ENCODE measurements at places on chromosomes 11 and 22.

GRCh38 chr11:105448703-105449079, 161.2 kb upstream of the GRIA4 start:
- DNase-seq: no peak

DNA sequence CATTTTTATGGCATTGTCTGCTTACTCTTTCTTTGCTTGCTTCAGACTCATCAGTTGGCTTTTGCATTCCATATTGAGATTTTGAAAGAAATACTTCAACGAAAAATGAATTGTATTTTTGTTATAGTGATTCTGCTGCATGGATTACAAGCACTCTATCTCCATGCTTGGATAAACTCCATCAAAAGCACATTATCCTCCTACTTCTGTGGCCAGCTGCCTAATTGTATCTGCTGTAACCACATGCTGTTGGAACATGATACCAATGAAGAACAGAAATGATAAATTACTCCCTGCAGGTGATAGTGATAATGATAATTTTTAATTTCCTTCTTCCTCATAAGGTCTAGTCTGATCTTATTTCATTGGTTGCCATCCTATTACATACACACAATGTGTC, 100.8 kb downstream of the PRMT3 start:
- DNase-seq: no peak

- no peak for DNase-seq
Measured at GRCh38 chr11:134882141-134882540, 470.1 kb upstream of the B3GAT1 start.

DNA sequence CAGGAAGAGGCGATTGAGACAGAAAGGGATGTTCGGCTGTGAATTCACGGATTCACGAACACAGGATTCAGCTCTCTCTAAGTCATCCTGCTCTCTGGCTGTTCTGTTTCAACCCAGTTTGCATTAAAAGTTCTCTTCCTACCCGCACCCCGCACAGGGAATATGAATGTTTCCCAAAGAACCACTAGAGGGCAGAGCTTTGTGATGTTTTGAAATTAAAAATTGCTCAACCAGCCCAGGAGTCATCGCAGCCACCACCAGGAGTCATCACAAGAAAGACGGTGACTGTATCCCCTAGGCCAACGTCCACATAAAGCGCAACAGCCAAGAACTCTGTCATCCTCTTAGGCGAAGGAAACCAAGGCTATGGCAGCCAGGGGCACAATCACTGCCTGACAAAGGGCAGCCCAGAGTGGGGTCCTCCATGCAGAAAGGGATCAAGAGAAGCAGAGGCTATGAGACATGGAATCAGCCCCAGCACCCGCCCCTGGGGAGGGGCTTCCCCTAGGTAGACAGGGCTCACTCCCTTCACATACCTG, 122.4 kb downstream of the WT1 start:
- no peak for DNase-seq

- no peak for DNase-seq
Measured at GRCh38 chr11:72561856-72562255, 112.4 kb downstream of the PDE2A start.

DNA sequence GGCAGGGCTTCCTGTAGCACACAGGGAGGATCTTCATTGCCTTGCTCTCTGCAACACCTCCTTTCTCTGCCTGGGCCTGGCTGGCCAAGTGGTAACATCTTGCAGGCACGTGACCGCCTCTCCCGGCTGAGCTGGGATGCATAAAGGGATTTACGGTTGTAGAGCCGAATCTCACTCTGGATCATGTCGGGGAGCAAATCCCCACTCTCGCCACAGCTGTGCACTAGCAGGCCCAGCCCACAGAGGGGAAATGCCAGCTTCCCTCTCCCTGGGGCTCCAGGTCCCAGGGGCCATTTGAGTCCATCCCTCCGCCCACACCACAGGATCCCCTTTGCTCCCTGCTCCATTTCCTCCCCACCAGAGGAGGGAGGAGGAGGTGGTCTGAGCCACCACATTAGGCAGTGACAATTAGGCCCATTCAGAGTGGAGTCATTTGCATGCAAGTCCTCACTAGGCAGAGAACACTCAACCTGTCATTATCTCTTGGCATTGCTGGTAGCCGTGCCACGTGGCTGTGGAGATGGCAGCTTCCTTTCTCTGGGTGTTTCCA, 196.7 kb downstream of the DSCAML1 start:
- no peak for DNase-seq

- DNase-seq: no peak
Measured at GRCh38 chr22:49321477-49322055, 506.1 kb downstream of the BRD1 start.

DNA sequence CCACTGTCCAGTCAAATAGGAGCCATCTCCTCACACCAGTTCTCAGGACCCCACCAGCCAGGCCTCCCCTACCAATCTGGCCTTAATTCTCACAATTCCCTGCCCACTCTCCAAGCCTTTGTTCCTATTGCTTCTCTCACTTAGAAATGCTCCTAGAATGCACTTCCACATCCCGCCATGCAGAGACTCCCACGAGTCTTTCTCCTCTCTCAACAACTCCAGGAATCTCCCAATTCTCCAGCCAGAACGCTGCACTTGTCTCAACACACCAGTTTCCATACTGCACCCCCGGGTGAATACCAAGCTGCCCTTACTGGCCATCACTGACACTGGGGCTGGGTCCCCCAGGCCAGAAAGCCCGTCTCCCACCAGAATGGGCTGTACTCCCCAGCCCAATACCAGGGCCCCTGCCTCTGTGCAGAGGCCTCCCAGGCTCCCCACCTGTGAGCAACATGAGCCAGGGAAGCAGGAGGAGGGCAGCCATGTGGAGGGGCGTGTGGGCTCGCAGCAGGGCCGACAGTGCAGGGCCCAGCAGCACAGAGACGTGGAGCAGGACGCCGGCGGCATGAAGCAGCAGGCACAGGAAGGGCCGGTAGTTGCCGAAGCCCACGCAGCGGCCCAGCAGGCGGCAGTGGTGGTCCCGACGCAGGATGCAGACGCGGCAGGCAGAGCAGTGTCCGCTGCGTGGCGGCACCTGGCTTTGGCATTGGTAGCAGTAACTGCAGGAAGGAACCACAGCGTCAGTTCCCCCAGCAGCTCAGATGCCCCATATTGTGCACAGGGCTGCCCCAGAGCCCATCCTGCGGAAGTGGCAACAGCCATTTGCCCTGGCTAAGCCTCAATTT, 2.4 kb downstream of the ZDHHC24 start:
- peak; percentile 48 for DNase-seq

- DNase-seq: no peak
Measured at GRCh38 chr11:18000760-18001159, 12.1 kb downstream of the SERGEF start.

DNA sequence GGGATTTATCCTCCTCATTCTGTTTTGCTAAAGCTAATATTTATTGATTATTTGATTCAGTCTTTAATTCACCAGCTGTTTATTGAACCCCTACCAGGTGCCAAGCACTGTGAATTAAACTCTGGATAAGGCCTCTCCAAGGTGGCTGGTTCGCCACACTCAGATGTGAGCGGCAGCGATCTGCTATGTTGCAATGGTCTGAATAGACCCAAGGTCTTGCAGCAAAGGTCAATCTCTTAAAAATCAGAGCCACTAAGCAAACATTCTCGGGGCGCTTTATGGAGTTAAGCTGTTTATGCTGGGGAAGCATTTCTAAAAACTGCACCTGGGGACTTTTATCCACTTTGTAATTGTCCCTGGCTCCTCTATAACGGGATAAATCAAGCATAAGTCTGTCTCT, 10.5 kb upstream of the TSPAN18 start:
- no peak for DNase-seq

DNA sequence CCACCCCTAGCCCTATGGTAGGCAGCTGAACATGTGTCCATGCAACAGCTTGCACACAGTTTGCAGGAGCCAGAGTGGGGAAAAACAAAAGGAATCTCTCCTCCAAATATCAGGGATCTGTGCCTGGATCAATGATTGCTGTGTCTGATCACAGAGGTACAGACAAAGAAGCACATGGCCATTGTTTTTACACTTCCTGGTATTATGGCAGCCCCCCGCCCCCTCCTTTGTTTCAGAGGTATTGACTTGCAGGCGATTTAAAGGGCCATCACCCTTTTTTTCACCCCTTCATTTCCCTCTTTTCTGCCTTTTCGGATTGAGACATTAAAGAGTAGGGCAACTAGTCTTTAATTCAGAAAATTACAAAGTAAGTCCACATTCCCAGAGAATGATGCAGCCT, 453.0 kb upstream of the LUZP2 start:
- no peak for DNase-seq

GRCh38 chr22:23289851-23290724, 109.8 kb downstream of the BCR start:
- DNase-seq: peak; percentile 71

GRCh38 chr22:45861259-45861658, 115.7 kb downstream of the WNT7B start:
- DNase-seq: no peak

GRCh38 chr11:24624432-24624831, 127.6 kb downstream of the LUZP2 start:
- DNase-seq: no peak

DNA sequence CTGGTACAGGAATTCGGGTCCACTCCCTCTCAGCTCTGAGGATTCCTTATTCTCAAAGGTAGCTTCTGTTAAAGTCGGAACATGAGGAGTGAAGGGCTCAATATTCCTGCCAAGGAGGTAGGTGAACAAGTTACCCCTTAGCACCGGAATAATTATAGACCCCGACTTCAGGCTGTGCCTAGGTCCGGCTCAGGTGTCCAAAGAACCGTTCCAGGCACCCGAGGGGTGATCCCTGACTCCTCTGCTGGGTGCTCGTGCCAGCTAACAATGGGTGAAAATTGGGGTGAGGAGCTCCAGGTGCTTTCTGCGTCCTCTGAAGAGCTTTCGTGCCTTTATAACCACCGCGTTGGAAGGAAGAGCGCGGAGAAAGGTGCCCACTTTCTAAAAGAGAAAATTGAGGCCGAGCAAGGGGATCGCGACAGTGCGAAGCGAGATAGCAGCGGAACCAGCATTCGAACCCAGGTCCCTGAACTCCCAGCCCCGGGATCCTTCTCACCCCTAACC, 393 bp downstream of the CYB561A3 start:
- no peak for DNase-seq

DNA sequence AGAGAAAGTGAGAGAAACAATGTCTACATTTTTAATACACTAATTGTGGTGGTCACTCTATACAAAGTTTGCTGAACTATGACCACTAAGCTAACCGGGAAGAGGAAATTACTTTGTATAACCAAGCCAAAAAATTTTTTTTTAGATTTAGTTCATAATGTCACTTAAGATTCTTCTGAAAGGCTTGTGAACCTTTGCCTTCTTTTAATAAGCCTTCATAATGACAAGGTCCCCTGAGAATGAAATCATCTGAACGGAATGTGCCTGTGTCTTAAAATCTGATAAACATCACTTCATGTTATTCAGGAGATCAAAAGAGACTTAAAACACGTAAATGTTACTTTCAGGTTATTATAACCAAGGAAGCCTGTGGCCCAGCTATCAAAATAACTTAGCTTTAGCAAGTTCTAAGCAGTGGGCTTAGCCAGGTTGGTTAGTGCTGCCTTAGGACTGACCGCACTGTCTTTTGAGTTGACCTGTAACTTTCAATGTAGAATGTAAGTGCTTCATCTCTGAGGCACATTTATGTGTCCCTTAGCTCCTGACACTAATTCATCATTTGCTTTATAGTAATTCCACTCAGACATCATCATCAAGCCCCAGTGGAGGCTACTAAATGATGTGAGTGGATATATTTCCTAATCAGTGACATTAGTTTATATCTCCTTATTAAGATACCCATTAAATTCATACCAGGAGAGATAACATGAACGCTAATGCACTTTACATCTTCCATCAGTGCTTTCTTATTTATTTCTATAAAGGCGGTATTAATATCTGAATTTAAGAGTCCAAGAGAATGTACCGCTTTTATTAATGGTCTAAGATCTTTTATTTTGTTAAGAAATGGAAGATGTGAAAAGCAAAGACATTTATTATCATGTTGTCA, 122.5 kb downstream of the WNT11 start:
- DNase-seq: no peak

- DNase-seq: no peak
Measured at GRCh38 chr11:132519241-132519815, 1013.0 kb downstream of the OPCML start.

DNA sequence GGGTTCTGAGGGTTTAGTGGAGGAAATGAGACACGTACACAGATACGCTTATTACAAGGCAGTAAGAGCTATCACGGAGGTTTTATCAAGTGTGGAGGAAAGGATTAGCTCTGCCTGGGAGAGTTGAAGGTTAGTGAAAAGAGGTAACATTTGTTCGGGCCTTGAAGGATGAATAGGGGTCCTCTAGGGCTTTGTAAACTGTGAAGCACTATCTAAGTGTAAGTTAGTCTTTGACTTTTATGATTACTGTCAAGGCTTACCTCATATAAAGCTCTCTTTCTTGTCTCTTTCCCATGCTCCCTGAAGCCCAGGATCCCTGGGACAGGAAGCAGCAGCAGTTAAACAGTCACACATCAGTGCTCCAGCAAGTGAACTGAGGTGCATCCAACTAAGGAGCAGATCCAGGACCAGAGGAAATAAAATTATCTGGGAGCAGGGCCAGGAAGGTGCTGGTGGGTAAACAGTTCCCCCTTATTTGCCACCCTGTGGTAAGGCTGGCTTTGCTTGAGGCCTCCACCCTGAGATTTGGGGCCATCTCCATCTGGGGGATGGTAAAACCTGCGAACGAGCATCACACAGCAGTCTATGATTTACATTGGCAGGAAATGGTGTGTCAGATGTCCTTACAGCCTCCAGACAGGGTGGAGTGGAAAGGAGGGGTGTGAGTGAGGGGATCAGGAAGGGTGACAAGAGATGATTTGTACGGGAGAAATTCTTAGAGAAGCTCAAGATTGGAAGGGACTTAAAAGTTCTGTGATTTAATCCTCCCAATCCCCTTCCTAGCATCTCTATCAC, 27.2 kb downstream of the GVQW3 start:
- no peak for DNase-seq

GRCh38 chr22:37137131-37137530, 12.6 kb downstream of the IL2RB start:
- no peak for DNase-seq

DNA sequence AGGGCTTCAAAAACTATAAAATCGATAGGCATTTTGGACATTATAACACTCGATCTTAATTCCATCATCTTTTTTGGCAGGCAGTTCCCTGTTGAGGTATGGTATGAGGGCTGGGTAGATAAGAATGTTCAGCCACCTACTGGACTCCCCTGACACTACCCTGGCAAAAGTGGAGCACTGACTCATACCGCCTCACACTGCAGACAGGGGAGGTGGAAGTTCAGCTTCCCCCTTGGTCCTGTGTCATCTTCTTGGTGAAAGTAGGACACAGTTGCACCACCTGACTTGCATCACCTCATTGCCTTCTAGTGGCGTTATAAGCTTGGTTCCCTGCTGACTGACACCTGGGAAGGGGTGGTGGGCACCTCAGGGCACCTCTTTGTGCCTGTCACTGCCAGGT, 30.4 kb downstream of the PAAF1 start:
- DNase-seq: no peak

GRCh38 chr11:17401841-17402240, 13.4 kb upstream of the KCNJ11 start:
- no peak for DNase-seq

DNA sequence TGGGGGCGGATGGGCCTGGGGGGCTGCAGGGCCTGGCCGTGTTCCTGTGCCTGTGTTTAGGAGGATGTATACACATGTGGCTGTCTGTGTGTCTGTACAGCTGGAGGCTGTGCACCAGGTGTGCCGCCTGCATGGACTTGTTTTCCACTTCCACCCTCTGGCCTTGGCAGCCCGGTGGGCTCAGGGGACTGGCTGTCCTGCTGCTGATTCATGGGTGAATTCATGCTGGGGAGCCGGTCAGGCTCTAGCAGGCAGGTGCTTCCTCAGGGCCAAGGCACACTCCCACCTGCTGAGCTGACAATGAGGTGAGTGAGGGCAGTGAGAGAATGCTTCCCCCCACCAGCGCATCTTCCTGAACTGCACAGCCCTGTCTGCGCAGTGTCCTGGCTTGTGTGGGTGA, 88.4 kb downstream of the CCDC81 start:
- no peak for DNase-seq
